ENCODE measurements at places on chromosomes 2 and 18.
A peak's percentile ranks its signal among the peaks of the same experiment; 100 is the strongest.

GRCh38 chr2:143730953-143731260 lies 601.7 kb downstream of the ARHGAP15 start:
- DNase-seq = peak; percentile 16

- peak; percentile 25 for DNase-seq
Observed at GRCh38 chr18:51235009-51235789, 37.7 kb upstream of the MEX3C start.

DNA sequence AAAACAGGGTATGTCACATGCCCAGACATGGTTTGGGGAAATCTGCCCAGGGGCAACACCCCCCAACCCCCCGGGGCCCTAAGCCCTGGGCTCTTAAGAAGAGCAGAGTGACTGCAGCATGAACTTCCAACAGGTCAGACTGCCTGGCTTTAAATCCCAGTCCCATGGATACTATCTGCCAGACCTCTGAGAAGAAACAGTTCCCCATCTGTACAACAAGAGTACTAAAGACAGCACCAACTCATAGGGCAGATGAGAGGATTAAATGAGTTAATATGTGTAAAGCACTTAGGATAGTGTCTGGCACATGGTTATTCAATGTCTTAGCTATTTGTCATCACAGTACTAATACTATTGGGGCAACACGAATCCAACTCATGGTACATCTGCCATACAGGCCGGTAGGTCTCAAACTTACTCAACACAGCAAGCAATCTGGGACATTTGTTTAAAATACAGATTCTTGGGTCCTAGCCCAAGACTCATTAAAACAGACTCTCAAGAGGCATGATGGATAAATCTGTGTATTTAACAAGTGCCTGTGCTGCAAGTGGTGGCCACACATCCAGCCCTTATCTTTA lies 23.4 kb downstream of the CDH2 start:
- DNase-seq = no peak

- DNase-seq = no peak
Observed at GRCh38 chr2:171592036-171592555, 69.8 kb downstream of the CYBRD1 start.

DNA sequence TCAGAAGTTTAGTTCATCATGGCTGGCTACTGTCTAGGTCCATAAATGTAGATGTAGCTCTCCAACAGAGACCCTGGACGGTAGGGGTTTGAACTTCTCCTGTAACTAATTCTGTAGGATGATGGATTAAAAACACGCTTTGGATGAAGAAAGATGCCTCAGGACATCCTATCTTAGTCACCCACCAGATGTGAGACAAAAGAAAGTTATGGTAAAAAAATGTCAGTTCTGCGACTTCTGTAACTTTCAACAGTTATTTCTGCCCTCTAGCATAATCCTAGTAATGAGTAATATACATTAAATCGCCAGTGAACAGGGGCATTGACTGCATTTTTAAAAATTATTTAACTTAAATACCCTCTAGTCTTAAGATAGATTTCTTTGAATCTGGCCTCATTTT lies 210.1 kb upstream of the LRATD1 start:
- DNase-seq = no peak

GRCh38 chr2:240571314-240571973 lies 3.2 kb downstream of the RNPEPL1 start:
- DNase-seq = no peak

DNA sequence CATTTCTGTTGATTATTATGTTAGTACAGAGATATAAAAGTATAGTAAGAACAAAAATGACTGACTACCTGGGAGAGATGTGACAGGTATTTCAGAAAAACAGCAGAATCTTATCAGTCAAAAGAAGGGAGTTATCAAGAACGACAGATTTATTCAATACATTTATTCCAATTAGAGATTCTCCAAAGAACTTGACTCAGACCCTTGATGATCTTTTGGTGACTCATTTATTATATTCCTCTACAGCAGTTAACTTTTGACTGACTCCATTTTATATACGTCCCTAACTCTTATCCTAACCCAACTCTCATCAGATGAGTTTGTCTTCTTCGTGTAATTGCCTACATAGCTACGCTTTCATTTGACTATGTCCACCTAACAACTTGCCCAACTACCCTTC lies 91.1 kb downstream of the C2orf74 start:
- DNase-seq = no peak

Measured in GM13976 (cell line).